Stimulated activated naive CD8-positive, alpha-beta T cell treated with anti-CD3 and anti-CD28 coated beads, Interleukin-15, amount 100 ng/mL, for 72 hours (primary cell): ENCODE measurements at places on chromosomes 4 and X.

GRCh38 chr4:158461336-158461735, 60.3 kb upstream of the RXFP1 start:
- DNase-seq: no peak

GRCh38 chr4:138558886-138559285, 316.7 kb upstream of the SLC7A11 start:
- no peak for DNase-seq

GRCh38 chrX:24081661-24082154, 27.0 kb downstream of the EIF2S3 start:
- DNase-seq: peak; percentile 59

- DNase-seq: peak; percentile 29
These were observed 10.5 kb upstream of the MGST2 start for GRCh38 chr4:139655116-139655515.

GRCh38 chr4:87949961-87950360, 25.6 kb upstream of the SPP1 start:
- no peak for DNase-seq

- DNase-seq: no peak
These were observed 95.2 kb downstream of the GPAT3 start for GRCh38 chr4:83631066-83631465.

- DNase-seq: no peak
These were observed 6.8 kb downstream of the PTCHD1 start for GRCh38 chrX:23341452-23341851.

- DNase-seq: no peak
These were observed 460.3 kb downstream of the MID1IP1 start for GRCh38 chrX:39261446-39262147.

DNA sequence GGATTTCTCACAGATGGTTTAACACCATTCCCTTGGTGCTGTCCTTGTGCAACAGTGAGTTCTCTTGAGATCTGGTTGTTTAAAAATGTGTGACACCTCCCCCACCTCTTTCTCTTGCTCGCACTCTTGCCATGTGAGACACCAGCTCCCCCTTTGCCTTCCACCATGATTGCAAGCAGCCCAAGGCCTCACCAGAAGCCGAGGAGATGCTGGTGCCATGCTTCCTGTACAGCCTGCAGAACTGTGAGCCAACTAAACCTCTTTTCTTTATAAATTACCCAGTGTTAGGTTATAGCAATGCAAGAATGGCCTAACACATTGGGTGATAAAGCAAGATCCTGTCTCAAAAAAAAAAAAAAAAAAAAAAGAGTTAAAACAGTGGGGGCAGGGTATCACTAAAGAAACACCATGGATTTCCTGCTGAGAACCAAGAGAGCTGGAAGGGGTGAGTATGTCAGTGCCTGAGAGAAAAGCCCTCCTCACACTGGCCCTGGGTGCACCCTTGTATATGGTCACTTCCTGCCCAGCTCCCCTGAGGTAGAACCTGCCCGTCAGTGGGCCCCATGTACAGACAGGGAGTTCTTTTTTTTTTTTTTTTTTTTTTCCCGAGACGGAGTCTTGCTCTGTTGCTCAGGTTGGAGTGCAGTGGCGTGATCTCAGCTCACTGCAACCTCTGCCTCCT, 46.4 kb downstream of the APOO start:
- DNase-seq: no peak
